ENCODE measurements at places on chromosomes 2 and 18.

DNA sequence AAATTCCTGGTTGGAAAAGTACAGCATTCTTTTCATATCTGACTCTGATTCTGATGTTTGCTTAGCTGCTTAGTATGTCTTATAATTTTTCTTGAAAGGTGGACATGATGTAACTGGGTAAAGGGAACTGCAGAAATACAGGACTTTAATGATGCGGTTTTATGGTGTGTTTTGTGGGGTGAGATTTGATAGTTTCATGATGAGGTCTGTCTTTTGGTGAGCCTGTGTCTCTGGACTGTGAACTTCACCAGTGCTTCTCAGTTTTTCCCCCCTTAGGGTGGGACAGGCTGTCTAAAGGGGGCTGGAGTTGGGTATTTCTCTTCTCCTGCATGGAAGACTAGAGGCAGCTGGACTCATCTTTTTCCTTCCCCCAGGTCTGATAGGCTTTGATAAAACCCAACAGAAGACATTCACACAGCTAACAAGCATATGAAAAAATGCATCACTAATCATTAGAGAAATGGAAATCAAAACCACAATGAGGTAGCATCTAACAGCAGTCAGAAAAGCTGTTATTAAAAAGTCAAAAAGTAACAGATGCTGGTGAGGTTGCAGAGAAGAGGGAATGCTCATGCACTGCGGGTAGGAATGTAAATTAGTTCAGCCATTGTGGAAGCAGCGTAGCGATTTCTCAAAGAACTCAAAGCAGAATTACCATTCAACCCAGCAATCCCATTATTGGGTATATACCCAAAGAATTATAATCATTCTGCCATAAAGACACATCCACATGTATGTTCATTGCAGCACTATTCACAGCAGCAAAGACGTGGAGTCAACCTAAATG is 77.6 kb downstream of the EPC2 start:
- no peak for DNase-seq

DNA sequence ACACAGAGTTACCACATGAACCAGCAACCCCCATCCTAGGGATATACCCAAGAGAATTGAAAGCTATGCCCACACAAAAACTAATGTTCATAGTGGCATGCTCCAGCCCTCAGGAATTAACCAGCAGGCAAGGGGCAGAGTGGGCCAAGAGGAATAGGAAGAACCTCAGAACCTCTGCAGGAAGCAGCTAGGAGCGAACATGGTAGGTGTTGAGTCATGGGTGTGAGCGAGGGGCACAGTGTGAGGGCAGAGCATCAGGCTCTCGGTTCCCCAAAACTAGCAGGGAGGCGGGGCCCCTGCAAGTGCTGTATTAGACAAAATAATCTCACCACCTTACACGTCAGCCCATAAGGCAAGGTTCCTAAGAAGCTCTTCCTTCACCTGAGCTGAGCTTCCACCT is 5.6 kb upstream of the RUFY4 start:
- DNase-seq, result peak; percentile 48

- DNase-seq, result no peak
These were observed 1662.1 kb upstream of the NXPH2 start for GRCh38 chr2:140442319-140442718.

- DNase-seq, result no peak
These were observed 129.3 kb downstream of the PRKCE start for GRCh38 chr2:45780541-45781463.

- no peak for DNase-seq
These were observed 1913.1 kb upstream of the PIK3C3 start for GRCh38 chr18:40041951-40042350.

DNA sequence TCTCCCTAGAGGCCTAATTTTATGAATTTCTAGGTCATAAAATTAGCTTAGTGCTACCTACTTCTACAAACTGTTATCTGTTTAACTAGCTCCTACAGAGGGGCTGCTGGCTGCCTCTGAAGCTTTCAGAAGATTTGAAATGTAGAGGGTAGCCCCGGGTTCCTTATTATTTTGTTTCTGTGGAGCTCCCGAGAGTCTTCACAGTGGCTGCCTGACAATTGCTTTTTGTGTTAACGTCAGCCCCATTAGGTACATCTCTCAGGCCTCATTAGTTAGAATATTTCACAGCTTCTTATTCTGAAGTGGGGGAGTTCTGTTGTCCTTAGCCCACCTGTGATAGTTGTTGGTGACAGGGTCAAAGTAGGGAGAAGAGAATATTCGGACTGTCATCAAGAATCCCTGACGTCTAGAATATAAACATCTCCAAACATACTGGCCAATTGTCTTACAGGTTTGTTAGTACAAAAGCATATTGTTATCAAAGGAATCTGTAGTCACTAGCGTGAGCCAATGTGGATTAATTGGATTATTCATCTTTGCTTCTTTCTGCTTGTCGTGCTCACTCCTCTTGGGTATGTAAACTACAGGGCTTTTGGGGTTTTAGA is 77.5 kb downstream of the DIS3L2 start:
- DNase-seq, result no peak

GRCh38 chr2:231160701-231161100 is 35.9 kb upstream of the HTR2B start:
- DNase-seq, result no peak

DNA sequence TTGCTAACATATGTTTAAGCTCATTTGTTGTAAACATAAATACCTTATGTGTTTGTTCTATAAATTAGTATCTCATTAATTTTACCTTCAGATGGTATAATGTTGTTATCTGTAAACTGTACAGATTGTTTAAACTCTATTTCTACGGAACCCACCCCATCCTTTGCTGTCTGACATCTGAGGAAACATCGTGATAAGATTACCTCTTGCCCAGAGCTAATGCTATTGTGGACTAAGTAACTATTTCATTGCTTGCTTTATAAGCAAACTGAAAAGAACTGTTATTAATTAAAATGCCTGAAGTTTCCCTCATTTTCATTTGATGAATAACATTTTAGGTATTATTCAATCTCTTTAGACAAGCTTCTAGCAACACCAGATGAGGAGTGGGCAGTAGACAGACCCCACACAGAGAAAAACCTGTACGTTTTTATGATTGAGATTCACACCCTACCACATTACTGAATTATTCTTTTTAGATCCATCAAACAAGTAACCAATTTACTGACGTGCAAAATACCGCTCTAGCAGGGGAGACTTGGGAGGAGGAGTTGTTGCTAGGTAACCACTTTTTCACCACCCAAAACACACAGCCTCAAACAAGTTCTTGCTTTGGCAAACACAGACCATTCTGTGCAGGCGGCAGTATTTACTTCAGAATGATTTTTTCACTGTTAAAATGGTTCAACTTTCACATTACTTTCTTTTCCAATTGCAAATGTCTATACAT is 1.9 kb upstream of the SYT4 start:
- no peak for DNase-seq

- no peak for DNase-seq
These were observed 81.8 kb upstream of the KCNJ3 start for GRCh38 chr2:154616659-154617058.

GRCh38 chr2:20027705-20028434 is 15.4 kb upstream of the MATN3 start:
- no peak for DNase-seq

DNA sequence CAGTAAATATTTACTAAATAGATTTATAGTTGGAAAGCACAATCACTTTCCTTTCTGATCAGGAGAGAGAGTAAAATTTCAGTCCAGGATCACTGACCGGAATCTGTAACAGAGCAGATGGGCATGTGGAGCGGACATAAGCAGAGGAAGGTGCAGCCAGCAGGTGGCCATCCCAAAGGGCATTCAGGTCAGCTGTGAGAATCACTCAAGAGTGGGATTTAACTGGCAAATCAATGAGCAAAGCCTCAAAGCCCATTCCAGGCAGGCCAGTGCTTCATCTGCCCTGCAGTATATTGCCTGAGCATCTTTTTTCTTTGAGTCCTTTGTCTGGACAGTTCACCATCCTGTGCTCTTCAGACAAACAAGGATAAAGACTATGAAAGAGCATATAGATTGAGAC is 166.4 kb upstream of the SLC14A2 start:
- DNase-seq, result no peak

GRCh38 chr2:106030287-106031268 is 163.5 kb downstream of the UXS1 start:
- no peak for DNase-seq

- DNase-seq, result no peak
These were observed 210.6 kb downstream of the IKZF2 start for GRCh38 chr2:212940816-212941215.

GRCh38 chr2:26587994-26588393 is 53.2 kb downstream of the CIB4 start:
- no peak for DNase-seq

- DNase-seq, result no peak
These were observed 95.6 kb upstream of the SLC14A2 start for GRCh38 chr18:45519411-45520280.

DNA sequence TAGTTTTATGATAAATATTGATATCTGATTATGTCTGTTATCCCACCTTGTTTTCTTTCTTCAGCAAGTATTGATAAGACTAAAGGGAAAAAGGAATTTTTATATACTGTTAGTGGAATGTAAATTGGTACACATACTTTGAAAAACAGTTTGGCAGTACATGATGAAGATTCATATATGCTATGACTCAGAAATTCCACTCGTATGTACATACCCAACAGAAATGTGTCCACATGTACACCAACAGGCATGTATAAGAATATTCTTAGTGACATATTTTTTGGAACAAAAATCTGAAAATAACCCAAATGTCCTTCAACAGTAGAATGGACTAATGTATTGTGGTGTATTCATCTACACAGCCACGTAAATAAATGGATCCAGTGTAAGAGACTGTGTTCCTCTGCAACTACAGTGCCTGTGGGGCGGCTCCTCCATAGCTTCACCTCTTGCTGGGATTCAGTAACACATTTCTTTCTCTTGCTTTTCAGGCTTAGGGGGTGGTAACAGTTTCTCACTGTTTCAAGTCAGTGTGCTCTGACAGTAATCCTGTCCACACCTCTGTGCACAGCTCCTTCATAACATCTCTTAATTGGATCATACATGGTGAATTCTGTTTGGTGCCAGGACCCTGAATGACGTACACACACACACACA is 35.5 kb upstream of the ALMS1 start:
- no peak for DNase-seq

DNA sequence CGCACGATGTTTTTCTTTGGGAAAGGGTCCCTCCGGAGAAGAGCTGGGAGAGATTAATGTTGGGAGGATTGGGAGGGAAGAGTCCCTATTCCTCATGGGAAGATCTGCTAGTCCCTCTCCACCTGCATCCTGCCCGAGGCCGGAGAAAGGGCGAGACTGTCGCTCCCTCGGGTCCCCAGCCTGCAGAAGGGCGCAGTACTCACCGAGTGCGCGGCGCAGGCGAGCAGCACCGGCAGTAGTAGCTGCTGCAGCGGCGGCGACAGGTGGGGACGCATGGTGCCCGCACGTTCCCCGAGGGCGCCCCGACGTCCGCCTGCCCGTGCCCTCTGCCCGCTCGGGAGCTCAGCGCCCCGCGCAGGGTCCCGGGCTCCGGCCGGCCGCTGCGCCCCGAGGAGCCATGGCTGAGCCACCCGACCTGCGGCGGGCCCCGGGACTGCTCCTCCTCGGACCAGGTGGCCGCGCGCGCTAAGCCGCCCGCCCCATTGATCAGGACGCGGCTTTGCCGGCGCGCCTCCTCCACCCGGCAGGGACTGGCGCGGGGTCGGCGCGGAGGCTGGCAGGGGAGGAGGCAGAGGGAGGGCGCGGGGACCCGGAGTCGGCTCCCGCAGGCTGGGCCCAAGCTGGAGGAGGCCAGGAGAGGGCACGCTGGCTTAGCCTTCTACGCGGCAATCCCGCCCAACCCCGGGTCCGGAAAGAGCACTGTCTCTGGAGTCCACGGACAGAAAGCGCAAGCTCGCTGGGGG is at the start of gene SCTR:
SCTR (minus strand) TSS at position 532 of the 743 bp plus-strand sequence; CDS start at position 275, 257 bp downstream.
- no peak for DNase-seq

DNA sequence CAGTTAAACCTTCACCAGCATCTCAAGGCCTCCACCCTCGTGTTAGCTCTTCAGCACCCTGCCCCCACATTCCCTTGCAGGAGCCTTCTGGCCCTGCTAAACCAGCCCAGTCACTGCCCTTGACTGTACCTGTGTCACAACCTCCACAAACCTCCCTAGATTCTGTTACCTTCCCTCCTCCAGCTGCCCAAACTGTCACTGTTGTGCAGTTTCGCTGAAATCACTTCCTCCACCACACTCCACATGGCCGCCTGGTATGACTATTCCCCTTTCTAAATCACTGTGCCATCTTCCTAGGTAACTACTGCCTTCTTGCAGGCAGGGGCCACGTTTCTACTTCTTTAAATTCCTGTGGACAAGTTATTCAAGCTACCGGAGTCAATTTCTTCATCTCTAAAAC is 160.2 kb downstream of the GALNT14 start:
- no peak for DNase-seq

GRCh38 chr2:122851972-122852531 is 1096.6 kb downstream of the TSN start:
- DNase-seq, result no peak

DNA sequence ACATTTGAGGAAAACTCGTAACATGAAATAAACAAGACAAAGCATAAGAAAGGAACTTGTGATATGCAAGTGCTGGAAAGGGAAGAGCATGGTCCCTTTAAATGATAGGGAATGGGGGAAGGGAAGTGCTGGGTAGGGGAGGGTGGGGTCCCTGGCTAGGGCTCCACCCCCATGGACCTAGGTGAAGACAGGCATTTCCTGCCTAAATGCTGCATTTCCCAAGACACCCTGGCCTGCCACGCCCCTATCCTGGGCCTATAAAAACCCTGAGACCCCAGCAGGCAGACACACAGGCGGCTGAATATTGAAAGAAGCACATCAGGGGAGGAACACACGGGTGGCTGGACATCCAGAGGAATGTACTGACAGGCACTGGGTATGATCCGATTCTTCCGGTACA is 499.9 kb downstream of the ZEB2 start:
- DNase-seq, result no peak

- no peak for DNase-seq
These were observed 50.8 kb downstream of the EPHA4 start for GRCh38 chr2:221521233-221521845.

GRCh38 chr2:203728321-203728720 is 21.9 kb downstream of the CD28 start:
- DNase-seq, result no peak
